ENCODE measurements at places on chromosomes 1 and 21.

- DNase-seq = no peak
Observed at GRCh38 chr21:18443085-18443484, 39.5 kb upstream of the TMPRSS15 start.

GRCh38 chr1:145983206-145983675 is 13.1 kb downstream of the TXNIP start:
- DNase-seq = no peak

GRCh38 chr1:29599826-29600225 is 363.5 kb downstream of the PTPRU start:
- no peak for DNase-seq

- DNase-seq = no peak
Observed at GRCh38 chr1:159869173-159869572, 6.7 kb upstream of the VSIG8 start.

DNA sequence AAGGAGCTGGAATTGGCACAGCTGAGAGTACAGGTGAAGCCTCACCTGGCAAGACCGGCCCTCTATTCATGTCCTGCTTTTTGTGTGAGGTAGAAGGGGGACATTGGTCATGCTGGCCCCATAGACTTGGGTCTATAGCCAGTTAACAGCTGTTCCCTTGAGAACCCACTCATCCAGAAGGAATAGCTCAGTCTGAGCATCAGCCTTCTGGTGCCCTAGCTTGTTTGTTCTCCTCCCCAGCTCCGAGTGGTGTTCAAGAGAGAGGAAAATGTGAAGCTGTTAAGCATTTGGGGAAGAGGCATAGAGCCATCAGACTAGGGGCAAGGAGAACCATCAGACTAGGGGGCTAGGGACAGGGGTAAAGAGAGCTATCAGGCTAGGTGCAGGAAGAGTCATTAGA is 290.9 kb downstream of the SIPA1L2 start:
- DNase-seq = no peak

All from AG09319 (cell line).